A549 treated with DMSO at 1 μM for 4 hours (cell line): ENCODE measurements at places on chromosomes 6 and 20. TPM values are rescaled to one million over a fixed set of nuclear protein-coding genes. Genes with fewer than 3 reads are reported as not detected.

The HCRTR2 gene
- not detected in 5 replicates for total RNA-seq

The FILIP1 gene
- 0.17 to 0.48 TPM (median 0.37 TPM) in 5 replicates for total RNA-seq

The TP53RK gene
- 13.1 to 17.6 TPM (median 13.7 TPM) in 5 replicates for total RNA-seq

The LHFPL5 gene
- total RNA-seq: 0.11 to 0.34 TPM (median 0.16 TPM) in 4 of 5 replicates, not detected in the other

The OR12D3 gene
- not detected in 5 replicates for total RNA-seq

The GJA10 gene
- total RNA-seq: not detected in 5 replicates

The NKX2-4 gene
- 0.03 to 0.08 TPM (median 0.07 TPM) in 3 of 5 replicates, not detected in the others for total RNA-seq

The ATP9A gene
- total RNA-seq: 13.0 to 17.1 TPM (median 16.5 TPM) in 5 replicates
